ENCODE measurements at places on chromosomes 3 and 15.
A peak's percentile ranks its signal among the peaks of the same experiment; 100 is the strongest.

- no peak for DNase-seq
These were observed 217.5 kb downstream of the RAP2B start for GRCh38 chr3:153379516-153379915.

- DNase-seq = no peak
These were observed 205.0 kb downstream of the ADAMTSL3 start for GRCh38 chr15:83858820-83859505.

DNA sequence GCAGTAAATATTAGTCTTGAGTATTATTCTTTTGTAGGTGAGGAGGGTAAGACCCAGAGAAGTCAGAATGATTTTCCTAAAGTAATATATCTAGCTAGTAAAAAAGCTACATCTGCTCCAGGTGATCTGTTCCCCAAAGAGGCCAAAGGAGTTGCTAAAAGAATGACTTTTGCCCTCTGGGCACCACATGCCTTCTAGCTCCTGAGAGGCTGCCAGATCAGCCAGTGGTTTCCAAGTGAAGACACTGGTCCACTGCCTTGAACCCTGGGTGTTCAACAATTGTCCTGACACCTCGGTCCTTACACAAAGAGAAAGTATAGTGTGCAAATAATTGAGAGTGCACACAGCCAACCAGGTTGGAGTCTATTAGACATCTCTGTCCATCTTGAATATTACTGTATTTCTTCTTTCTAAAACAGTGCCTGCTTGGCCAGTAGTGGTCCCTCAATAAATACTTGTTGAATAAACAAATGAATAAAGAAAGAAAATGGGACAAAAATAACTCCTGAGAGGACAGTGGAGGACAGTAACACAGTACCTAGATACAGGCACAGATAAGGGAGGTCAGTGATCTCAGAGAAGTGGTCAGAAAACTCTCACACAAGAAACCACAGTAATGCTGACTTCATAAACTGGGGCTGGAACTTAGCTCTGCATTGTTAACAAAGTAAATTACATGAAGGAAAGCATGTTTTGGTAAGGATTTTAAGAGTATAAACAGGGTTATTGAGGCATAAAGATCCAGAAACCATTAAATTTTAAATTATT lies 56.6 kb upstream of the CSTA start:
- no peak for DNase-seq

GRCh38 chr3:35404571-35404970 lies 234.8 kb upstream of the ARPP21 start:
- DNase-seq = no peak

- DNase-seq = no peak
These were observed 402.6 kb downstream of the OCA2 start for GRCh38 chr15:27696530-27696929.

GRCh38 chr15:46344115-46344724 lies 709.4 kb downstream of the SQOR start:
- DNase-seq = no peak

GRCh38 chr3:4704552-4704951 lies 211.4 kb downstream of the ITPR1 start:
- DNase-seq = no peak

GRCh38 chr3:152056481-152056880 lies 183.0 kb downstream of the SUCNR1 start:
- DNase-seq = no peak

DNA sequence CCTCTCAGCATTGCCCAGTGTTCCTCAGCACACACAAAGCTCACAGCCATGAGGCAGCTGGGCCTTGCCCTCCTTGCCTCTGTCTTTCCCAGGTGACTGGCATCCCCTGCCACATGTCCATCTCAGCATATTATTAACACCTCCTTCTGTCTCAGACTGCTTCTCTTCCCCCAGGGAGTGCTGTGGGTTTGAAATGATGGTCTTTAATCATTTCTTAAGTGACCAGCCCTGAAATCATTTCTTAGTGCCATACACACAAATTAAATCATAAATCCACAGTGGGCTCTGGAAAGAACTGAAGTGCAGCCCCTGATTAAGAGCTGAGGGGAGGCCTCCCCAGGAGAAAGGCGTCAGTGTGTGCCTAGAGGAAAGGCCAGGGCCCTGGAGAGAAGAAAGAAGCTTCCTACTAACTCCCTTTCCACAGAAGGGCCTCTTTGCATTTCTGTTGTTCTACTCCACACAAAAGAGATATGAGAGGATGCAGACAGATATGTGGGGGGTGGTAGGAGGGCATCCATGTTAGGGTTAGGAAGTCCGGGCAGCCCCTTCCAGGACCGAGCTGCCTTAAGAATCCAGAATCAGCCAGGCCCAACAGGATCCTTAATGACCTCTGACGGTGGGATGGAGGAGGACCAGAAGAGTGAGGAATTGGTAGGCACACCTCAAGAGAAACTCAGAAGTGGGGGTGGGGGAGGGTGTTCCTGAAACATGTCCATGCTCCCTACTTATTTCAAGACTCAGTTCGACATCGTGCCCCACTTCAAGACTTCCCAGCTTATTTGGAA lies 290.8 kb downstream of the EPHB1 start:
- DNase-seq = no peak

DNA sequence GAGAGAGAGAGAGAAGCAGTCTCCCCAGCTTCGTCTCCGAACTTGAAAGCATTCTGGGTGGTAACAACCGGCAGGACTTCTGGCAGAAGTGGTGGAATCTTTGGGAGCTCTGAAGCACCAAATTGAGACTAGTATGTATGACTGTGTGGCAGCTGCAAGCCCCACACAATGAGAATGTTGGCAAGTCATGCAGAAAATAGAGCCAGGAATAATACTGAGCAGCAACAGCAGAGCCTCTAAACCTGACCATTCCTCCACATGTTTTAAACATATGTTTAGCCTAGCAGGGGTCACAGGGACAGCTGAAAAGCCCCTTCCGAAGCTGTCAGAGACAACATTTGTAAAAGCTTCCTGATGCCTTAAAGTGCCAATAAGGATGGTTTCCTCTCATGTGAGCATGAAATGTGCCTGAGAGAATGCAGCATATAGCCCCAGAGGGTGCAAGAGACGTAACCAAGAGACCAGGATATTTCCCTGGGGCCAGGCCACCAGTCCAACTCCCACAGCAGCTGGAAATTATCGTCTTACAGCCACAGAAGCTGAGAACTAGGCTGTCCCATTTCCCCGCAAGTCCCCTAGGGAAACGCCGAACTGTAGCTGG lies 178.6 kb upstream of the CCDC54 start:
- no peak for DNase-seq

GRCh38 chr15:101675015-101675414 lies 22.8 kb upstream of the TM2D3 start:
- no peak for DNase-seq

GRCh38 chr3:45275006-45275704 lies 49.1 kb upstream of the TMEM158 start:
- no peak for DNase-seq

- DNase-seq = no peak
These were observed 151.4 kb downstream of the MEIS2 start for GRCh38 chr15:36948982-36949381.

GRCh38 chr3:108222853-108223565 lies 785 bp upstream of the IFT57 start:
- DNase-seq = no peak

DNA sequence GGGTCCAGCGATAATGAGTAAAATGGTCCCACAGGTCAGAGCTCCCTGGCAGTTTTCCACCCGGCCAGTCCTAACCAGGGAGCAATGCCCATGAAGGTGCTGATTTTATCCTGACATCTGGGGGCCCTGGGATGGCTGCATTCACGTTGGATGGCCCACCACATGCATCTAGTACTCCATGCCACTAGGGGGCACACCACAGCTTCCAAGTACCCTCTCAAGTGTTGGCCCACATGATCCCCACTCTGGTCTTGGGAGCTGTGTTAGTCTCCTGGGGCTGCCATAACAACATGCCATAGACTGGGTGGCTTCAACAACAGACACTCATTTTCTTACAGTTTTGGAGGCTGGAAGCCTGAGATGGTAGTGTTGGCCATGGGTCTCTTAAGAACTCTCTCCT lies 225.5 kb downstream of the SLCO3A1 start:
- DNase-seq = peak; percentile 35

DNA sequence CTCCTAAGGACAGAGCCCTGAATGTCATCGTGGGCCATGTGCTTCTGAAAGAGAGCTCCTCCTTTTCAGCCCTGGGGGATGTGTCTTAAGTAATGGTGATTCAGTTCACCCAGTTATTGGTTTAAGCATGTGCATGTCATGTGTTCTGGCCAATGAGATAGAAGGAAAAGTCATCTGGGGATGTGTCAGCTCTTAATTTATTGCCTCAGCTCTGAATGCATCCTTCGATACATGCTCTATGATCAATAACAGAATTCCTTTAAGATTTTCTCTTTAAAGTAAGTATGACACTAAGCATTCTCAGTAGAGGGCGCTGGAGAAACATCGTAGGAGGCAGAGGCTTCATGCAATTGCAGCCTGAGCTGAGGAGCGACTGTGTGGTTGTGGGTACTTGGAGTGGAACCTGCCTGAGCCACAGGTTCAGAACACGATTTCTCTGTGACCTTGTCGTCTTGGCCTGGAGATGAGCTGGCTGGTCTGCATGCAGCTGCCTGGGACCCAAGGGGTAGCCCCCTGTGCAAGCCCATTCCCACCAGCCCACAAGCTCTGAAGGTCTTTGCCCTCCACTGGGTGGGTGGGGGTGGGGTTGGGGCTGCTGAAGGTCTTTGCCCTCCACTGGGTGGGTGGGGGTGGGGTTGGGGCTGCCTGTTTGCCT lies 69.5 kb downstream of the C3orf38 start:
- DNase-seq = peak; percentile 54

GRCh38 chr3:113717818-113718217 lies 21.4 kb upstream of the USF3 start:
- no peak for DNase-seq

DNA sequence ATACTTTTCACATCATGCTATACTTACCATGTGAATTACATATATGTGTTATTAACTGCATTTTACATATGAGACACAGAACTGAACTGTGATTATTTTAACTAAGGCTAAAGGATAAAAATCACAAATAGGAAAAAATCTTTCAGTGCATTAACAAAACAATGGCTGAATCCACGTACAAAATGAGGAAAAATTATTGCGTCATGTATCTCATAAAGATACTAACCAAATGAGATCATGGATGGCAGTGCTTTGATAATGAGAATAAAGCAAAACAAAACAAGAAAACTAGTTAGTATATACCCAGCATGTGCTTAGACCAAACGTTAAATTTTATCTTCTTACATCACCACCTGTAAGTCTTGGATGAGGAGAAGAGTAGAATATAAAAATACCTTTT lies 66.0 kb downstream of the SCAPER start:
- no peak for DNase-seq

GRCh38 chr3:22399566-22399965 lies 648.6 kb upstream of the ZNF385D start:
- no peak for DNase-seq

GRCh38 chr15:61830536-61831330 lies 229.5 kb downstream of the VPS13C start:
- no peak for DNase-seq

- DNase-seq = no peak
These were observed 124.9 kb downstream of the LRRK1 start for GRCh38 chr15:101043911-101044624.

DNA sequence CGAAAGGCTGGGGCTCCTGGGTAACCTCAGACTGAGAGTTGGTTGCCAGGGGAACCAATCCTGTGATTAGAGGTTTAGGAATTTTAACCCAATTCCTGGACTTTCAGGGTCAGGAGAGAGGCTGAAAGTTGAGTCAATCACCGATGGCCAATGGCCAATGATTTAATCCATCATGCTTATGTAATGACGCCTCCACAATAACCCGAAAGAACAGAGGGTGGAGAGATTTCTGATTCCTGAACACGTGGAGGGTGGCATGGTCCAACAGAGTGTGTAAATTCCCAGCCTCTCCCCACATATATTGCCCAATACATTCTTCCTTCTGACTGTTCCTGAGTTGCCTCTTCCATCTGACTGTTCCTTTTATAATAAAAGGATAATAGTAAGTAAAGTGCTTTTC lies 137.2 kb upstream of the CBLB start:
- no peak for DNase-seq

DNA sequence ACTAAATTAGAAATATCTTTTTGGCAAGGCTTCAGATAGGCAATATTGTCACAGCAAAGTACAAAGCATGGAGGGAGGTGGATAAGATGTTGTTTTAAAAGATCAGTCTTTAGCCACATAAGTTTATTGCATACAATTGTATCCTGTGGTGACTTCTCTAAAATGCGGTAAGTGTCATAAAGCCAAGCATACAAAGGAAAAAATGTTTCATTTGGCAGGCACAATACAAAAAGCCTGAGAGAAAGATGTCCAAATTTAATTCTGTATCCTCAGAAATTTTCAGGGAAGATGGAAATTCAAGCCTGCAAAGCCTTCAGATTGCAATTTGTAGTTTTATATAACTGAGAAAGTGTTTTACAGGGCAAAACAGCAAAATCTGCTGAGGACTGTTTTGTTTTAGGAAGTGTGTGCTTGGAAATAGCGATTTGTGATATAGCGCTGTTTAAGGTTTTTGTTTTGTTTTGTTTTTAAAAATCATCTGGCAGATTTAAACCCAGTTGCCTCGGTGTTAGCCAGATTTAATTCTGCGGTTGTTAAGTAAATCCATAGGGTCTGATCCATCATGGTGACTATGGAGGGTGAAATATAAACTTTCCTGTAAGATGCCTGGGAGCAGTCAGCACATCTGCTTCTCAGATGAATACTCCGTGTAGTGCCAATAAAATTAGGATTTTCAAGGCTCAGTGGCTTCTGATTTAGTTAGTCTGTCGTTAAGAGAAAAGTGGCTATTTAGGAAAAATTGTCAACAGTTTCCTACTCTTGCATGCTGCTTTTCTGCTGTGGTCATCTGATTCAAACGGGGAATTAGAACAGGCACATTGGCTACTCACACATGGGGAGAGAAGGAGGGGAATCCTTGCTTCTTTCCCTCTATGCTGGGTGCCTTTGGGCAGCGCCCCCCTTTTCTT lies 8.0 kb downstream of the KAT2B start:
- no peak for DNase-seq
